Sigmoid colon (tissue), 7 donors: ENCODE measurements at places on chromosomes 1 and 21. TPM values are rescaled to one million over a fixed set of nuclear protein-coding genes. Genes with fewer than 3 reads are reported as not detected.
A peak's percentile ranks its signal among the peaks of the same experiment; 100 is the strongest.

DNA sequence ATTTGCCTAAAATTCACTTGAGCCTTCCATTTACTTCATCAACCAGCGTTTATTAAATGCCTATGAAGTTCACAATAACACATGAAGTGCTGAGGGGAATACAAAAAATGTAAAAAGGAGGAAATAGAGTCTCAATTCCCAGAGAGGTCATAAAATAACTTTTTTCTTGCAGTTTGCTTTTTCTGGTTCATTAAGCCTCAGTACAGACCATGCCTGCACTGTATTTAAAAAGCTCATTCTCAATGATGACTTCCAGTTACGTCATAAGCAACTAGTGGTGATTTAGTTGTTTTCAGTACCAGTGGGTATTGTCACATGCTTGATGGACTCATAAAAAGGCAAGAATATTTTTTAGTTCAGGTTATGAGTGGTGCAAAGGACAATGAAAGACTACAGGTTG is 160.1 kb upstream of the UBE2U start:
- H3K4me3 ChIP-seq = no peak overlapping the region
- DNase-seq = no peak
- H3K36me3 ChIP-seq = no peaks in the 10 kb centered on the region
- peaks cover 45% of the 10 kb centered on the region for H3K4me1 ChIP-seq
- peak overlapping the region; percentile 41 for H3K27ac ChIP-seq

MCOLN3 gene
- total RNA-seq = 5.6 TPM

PLA2G2F gene
- total RNA-seq = not detected

DNA sequence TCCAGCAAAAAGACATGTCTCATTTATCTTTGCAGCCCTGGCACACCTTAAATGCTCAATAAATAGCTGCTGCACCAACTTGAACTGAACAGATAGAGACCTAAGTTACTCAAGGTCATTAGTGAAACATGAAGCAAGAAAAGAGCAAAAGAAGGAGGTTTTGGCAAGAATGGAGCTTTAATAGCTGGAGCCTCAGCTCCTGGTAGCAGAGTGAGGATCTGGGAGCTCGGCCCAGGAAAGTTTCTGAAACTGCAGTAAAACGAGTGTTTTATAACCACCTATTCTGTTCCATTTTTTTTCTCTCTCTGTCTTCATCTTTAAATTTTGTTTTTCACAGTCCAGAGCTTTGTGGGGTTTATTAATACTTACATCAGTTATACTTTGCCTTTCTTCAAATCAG is 207.5 kb downstream of the SETD4 start:
- no peak overlapping the region for H3K4me3 ChIP-seq
- H3K27me3 ChIP-seq = peaks cover 6% of the 10 kb centered on the region
- no peaks in the 10 kb centered on the region for H3K4me1 ChIP-seq
- H3K27ac ChIP-seq = no peak overlapping the region
- DNase-seq = no peak

MATN1 gene
- total RNA-seq = 0.54 TPM

DNA sequence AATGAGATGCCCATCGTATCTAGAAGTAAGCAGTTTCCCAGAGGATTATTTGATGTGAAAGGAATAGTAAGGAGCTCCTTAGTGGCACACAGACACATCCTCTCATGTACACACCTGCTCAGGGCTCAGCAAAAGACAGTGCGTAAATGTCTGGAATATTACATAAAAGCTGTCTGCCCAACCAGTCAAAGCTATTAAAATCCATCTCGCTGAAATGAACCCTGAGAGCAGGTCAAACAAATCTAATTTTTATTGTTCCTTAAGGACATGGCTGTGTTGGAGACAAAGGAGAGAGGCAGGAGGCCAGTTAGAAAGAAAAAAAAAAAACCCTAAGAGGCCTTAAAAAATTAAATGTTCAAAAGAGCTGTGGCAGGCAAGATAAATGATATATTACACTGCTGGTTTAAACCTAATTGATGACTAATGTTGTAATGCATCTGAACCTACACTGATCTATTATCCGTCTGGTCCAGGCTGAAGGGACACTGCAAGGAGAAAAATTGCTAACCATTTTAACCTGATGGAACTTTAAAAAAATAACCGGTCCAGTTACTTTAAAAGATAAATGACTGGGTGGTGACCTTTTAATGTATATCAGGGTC is 58.5 kb upstream of the FGGY start:
- no peak overlapping the region for H3K4me3 ChIP-seq
- H3K27ac ChIP-seq = no peak overlapping the region
- no peaks in the 10 kb centered on the region for H3K27me3 ChIP-seq
- DNase-seq = no peak
- H3K4me1 ChIP-seq = peaks cover 9% of the 10 kb centered on the region
- no peaks in the 10 kb centered on the region for H3K36me3 ChIP-seq

GRCh38 chr1:77757603-77758002 is 2.0 kb downstream of the USP33 start:
- no peak for DNase-seq
- no peak overlapping the region for H3K4me3 ChIP-seq
- H3K36me3 ChIP-seq = no peaks in the 10 kb centered on the region
- no peaks in the 10 kb centered on the region for H3K27me3 ChIP-seq

MED8 gene
- total RNA-seq = 33.4 TPM

- H3K36me3 ChIP-seq = no peaks in the 10 kb centered on the region
- no peaks in the 10 kb centered on the region for H3K27me3 ChIP-seq
- peak; percentile 89 for DNase-seq
- no peak overlapping the region for H3K4me3 ChIP-seq
- H3K4me1 ChIP-seq = no peaks in the 10 kb centered on the region
Observed at GRCh38 chr1:16078925-16079656, 5.6 kb upstream of the FAM131C start.

ARMH1 gene
- total RNA-seq = not detected

DNA sequence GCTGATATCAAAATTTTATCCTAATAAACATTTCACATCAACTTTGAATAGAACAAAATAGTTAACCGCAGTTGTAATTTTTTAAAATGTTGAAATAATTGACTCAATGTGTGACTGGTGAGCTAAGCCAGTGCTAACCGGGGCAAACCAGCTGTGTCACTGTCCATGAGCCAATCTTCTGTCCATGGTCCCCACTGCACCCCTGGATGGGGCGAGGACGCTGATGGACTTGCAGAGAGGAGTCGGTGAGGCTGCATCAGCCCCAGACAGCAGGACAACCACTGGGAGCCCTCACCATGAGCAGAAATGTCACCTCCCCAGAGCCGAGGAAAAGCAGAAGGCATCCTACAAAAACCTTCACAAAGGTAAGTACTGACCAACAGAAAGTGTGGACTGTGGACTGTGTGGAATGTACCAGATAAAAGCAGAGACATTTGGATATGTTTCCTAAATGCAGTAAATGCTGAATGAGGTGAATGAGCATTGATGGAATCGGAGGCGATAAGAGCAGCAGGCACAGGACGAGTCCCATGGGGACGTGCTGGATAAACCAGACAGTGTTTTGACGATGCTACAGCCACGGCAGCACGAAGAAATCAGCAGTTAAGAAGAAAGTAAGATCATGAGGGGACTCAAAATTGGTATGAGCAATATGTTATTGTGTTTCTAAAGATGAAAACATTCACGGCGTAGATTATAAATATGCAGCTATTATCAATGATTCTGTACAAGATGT is 115.0 kb upstream of the BACE2 start:
- no peak for DNase-seq
- no peak overlapping the region for H3K4me3 ChIP-seq
- no peaks in the 10 kb centered on the region for H3K36me3 ChIP-seq
- no peaks in the 10 kb centered on the region for H3K4me1 ChIP-seq

TGFB2 gene
- 6.3 TPM for total RNA-seq

- H3K27me3 ChIP-seq = no peaks in the 10 kb centered on the region
- no peak for DNase-seq
- H3K4me3 ChIP-seq = no peak overlapping the region
- H3K36me3 ChIP-seq = no peaks in the 10 kb centered on the region
- H3K4me1 ChIP-seq = no peaks in the 10 kb centered on the region
Observed at GRCh38 chr1:71882226-71882625, 400.1 kb downstream of the NEGR1 start.

RHBDL2 gene
- not detected for total RNA-seq

GRCh38 chr1:11280719-11281376 is 7.8 kb downstream of the UBIAD1 start:
- DNase-seq = no peak
- H3K36me3 ChIP-seq = peaks cover 5% of the 10 kb centered on the region
- H3K4me1 ChIP-seq = peaks cover 20% of the 10 kb centered on the region
- no peaks in the 10 kb centered on the region for H3K27me3 ChIP-seq
- no peak overlapping the region for H3K4me3 ChIP-seq

GJC2 gene
- total RNA-seq = 4.4 TPM

DNA sequence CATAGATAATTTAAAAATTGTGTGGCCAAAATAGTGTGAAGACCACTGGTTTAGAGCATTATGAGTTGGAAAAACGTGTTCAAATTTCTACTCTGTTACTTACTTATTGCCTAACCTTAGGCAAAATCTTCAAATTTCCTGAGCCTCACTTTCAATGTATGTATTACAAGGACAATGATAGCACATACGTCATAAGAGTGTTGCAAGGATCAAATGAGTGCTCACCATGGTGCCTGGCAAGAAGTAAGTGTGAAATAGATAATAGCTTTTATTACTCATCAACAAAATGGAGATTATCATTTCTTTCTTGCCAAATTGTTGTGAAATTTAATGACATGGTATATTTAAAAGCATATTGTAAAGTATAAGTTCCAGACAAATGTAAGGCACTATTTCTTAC is 57.2 kb downstream of the FH start:
- H3K4me3 ChIP-seq = no peak overlapping the region
- H3K4me1 ChIP-seq = no peaks in the 10 kb centered on the region
- DNase-seq = no peak
- no peaks in the 10 kb centered on the region for H3K27me3 ChIP-seq

DNA sequence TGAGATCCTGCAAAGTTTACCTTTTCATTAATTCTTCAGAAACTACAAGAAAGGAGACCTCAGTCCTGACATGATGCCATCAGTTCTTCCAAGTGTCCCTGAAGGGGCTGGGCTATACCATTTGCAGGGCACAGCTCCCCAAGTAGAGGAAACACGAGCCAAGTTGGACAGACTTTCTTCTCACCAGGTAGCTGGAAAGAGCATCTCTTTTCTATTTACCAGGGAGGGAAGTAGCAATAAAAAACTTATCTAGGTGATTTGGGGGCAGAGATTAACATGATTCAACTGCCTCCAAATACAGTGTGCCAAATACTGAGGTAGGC is 103.9 kb upstream of the KCND3 start:
- H3K27ac ChIP-seq = no peak overlapping the region
- no peaks in the 10 kb centered on the region for H3K4me1 ChIP-seq
- no peaks in the 10 kb centered on the region for H3K36me3 ChIP-seq
- DNase-seq = no peak
- no peak overlapping the region for H3K4me3 ChIP-seq
- no peaks in the 10 kb centered on the region for H3K27me3 ChIP-seq

- H3K4me3 ChIP-seq = no peak overlapping the region
- no peak for DNase-seq
- no peak overlapping the region for H3K27ac ChIP-seq
Observed at GRCh38 chr1:41976671-41977070, 57.9 kb upstream of the HIVEP3 start.

TEX38 gene
- not detected for total RNA-seq

- no peaks in the 10 kb centered on the region for H3K27me3 ChIP-seq
- DNase-seq = no peak
- H3K4me3 ChIP-seq = no peak overlapping the region
- peak overlapping the region; percentile 23 for H3K27ac ChIP-seq
- no peaks in the 10 kb centered on the region for H3K36me3 ChIP-seq
Observed at GRCh38 chr1:85571828-85572227, 8.7 kb upstream of the CCN1 start.

FASLG gene
- not detected for total RNA-seq

- no peaks in the 10 kb centered on the region for H3K4me1 ChIP-seq
- H3K4me3 ChIP-seq = no peak overlapping the region
- H3K36me3 ChIP-seq = no peaks in the 10 kb centered on the region
- no peak overlapping the region for H3K27ac ChIP-seq
- no peaks in the 10 kb centered on the region for H3K27me3 ChIP-seq
Observed at GRCh38 chr21:36504067-36505058, 24.4 kb upstream of the CLDN14 start.

SHISAL2A gene
- not detected for total RNA-seq

DNA sequence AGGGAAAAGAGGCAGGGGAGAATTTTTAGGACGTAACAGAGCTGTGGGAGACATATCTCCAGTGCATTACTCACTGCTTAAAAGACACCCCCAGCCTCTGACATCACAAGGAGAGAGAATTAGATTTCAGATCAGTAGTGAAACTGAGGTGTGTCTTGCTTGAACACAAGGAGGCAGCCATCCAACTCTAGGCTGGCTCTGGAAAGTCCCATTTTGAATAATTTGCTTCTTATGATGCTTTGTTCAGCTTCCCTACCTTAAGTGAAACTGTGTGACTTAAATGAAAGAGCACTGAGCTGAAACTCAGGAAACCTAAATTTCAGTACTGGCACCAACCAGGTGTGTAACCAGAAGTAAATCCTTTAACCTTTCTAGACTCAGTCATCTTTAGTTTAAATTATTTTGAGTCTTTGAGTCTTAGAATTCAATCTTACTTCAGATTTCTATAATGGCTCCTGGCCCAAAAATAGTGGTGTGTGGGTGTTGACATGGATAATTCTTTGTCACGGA is 251.6 kb upstream of the SGIP1 start:
- DNase-seq = no peak
- no peak overlapping the region for H3K27ac ChIP-seq
- H3K36me3 ChIP-seq = no peaks in the 10 kb centered on the region
- H3K4me3 ChIP-seq = no peak overlapping the region
- H3K4me1 ChIP-seq = no peaks in the 10 kb centered on the region

LRRC39 gene
- total RNA-seq = 1.6 TPM

- H3K4me1 ChIP-seq = no peaks in the 10 kb centered on the region
- H3K4me3 ChIP-seq = no peak overlapping the region
- DNase-seq = no peak
Observed at GRCh38 chr1:245657371-245657770, 502.6 kb downstream of the KIF26B start.

DNA sequence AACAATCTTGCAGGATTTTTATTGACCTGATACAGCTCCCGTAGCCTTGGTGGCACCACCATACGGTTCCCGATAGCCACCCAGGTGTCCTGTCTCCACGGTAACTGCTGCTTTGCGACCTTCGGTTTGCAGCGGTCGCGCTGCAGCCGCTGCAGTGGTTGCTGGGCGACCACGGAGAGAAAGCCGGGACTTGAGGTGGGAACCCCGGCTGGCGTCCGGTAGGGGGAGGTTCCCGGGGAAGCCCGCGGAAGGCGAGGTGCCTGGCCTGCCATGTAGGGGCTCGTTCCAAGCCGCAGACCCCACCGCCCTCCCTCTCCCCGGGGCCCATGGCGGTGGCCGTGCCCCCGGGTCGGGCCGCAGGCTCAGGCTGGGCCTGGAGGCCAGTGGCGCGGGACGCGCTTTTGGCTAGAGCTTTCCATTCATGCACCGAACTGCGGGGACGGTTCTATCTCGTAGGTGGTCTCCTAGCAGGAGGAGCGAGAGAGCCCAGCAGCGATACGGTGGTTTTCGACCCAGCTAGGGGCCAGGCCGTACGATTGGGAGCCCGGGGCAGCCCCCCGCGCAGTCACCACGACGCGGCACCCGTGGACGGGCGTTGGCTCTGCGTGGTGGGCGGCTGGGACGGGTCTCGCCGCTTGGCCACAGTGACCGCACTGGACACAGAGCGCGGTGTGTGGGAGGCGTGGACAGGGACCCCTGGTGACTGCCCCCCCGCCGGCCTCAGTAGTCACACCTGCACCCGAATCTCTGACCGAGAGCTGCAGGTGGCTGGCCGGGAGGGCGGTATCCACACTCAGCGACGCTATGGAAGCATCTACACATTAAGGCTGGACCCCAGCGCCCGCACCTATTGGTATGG is at the start of gene KLHDC9:
Gene KLHDC9 (plus strand): TSS at position 152 of the 859 bp plus-strand sequence. CDS start 175 bp downstream, at position 327.
- DNase-seq = peak; percentile 90
- H3K27ac ChIP-seq = peak within 1 kb of the TSS; percentile 78
- no peaks in the 10 kb centered on the region for H3K36me3 ChIP-seq
- peak within 1 kb of the TSS; percentile 77 for H3K4me3 ChIP-seq
- no peaks in the 10 kb centered on the region for H3K4me1 ChIP-seq
